ENCODE measurements at places on chromosomes 16 and 17.

DNA sequence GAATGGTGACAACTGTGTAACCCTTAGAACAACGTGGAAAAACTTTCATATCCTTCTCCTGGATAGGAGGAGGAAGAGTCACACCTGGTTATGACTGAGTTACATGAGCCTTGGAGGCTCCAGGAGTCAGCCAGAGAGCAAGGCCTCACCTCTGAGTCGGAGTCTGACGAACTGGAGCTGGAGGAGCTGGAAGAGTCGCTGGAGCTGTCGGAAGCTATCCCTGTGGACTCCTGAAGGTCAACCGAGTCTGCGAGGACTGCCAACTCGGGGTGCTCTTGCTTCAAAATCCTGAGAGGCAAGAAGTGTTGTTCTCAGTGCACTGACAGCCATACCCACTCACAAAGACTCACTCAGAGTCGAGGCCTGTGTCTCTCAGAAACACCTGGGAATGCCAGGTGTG is 6.2 kb downstream of the JMJD6 start:
- no peak for DNase-seq

GRCh38 chr16:1972490-1972877 is 631 bp downstream of the TBL3 start:
- no peak for DNase-seq

- no peak for DNase-seq
Observed at GRCh38 chr17:75637551-75637950, 4.3 kb downstream of the SMIM5 start.

DNA sequence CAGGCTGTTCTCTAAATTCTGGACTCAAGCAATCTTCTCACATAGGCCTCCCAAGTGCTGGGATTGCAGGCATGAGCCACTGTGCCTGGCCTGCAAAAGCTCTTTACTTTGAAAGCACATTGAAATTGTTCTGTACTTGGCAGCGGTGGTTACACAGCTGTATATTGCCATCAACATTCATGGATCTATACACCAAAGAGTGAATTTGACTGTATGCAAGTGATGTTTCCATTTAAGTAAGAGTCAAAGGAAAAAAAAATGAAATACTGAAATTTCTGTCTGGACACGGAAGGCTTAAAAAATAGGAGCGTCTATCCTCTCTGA is 450.6 kb upstream of the PSMD7 start:
- no peak for DNase-seq

Data from T-cell (primary cell).